ENCODE measurements at places on chromosomes 1 and 21.

GRCh38 chr1:42385283-42385682 lies 4.7 kb downstream of the RIMKLA start:
- no peak for DNase-seq

- no peak for DNase-seq
Observed at GRCh38 chr1:54738244-54738643, 22.6 kb downstream of the TTC4 start.

GRCh38 chr1:43834280-43835081 lies 99.1 kb upstream of the ARTN start:
- peak; percentile 100 for DNase-seq

DNA sequence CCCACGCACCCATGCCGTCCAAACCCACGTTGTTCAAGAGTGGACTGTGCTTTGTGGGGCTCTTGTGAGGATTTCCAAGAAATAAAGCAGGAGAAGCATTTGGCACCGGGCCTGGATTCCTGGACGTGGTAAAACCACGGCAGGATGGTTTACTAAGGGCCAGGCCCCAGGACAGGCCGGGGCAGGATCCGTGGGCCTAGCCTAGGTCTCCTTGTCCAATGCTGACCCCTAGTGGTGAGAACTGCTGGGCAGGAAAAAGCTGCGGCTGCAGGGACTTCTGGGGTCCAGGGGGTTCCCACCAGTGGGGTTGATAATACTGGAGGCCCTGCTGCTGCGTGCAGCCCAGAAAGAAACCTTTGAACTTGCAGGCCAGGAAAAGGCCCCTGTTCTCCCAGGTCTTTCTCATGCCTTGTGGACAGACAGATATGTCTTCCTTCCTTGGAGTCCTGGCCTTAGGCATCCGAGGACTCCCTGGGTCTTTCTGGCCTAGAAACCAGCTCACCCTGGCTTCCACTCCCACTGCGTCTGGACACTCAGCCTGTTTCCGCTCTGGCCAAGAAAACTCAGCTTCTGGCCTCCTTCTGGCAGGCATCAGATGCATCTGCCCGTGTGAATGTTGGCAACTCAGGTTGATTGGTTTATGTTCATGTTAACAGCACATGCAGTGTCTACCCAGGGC lies 106.9 kb upstream of the TMEM51 start:
- DNase-seq: peak; percentile 63

DNA sequence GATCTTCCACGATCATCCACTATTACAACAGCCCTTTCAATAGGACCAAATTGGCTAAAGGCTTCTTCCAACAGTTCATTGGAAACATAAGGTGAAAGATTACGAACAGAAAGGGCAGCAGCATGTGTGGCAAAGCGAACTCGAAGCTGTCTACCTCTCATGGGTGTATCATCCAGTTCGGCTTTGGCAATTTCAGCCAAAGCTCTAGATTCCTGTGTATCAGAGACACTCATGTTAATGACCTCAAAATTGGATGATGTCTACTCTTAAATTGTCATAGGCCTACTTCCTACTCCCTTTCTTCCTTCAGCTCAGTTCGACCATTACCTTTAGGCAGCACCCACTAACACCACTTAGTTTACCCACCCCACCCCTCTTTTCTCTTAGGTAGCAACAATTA lies 2.2 kb downstream of the SFPQ start:
- no peak for DNase-seq

GRCh38 chr1:222974496-222974895 lies 159.7 kb downstream of the DISP1 start:
- peak; percentile 66 for DNase-seq

DNA sequence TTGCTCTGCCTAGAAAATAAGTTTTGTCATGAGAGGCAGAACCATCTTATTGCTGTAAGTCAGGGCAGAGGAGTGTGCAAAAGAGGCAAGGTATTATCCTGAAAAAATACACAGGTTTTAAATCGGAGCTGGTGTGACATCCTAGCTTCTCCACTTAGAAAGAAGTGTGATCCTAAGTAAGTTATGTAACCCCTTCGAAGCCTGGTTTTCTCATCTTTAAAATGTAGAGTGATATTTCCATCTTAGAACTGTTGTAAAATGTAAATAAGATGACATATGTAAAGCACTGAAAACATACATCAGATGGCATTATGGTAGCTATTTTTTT lies 65.1 kb downstream of the IER5 start:
- DNase-seq: no peak

GRCh38 chr1:237664348-237664747 lies 226.4 kb downstream of the ZP4 start:
- DNase-seq: no peak

GRCh38 chr1:88746916-88747315 lies 62.8 kb downstream of the PKN2 start:
- DNase-seq: no peak

- DNase-seq: no peak
Observed at GRCh38 chr1:159012495-159012894, 2.8 kb downstream of the IFI16 start.

GRCh38 chr1:172764378-172764777 lies 105.5 kb downstream of the FASLG start:
- no peak for DNase-seq

- DNase-seq: no peak
Observed at GRCh38 chr1:193763266-193763665, 576.9 kb upstream of the B3GALT2 start.

DNA sequence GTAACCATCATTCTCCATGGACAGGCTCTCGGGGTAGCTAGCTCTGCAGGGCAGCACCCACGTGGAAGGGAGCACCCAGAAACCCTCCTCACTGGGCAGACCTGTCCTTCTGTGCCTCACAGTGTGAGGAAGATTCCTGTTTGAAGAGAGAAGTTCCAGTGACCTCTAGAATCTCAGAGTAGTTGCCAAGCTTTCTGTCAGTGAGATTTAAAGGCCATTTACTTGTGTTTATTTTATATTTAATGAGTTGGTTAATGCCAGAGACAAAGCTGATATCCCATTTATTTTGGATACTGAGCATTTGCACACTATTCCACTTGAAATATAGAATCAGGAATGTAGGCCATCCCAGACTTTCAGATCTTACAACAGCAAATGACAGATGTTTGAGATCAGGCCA lies 28.7 kb downstream of the MTARC1 start:
- DNase-seq: no peak

- DNase-seq: no peak
Observed at GRCh38 chr1:33828654-33829053, 35.2 kb upstream of the HMGB4 start.

- no peak for DNase-seq
Observed at GRCh38 chr1:158930504-158930903, 848 bp upstream of the PYHIN1 start.

DNA sequence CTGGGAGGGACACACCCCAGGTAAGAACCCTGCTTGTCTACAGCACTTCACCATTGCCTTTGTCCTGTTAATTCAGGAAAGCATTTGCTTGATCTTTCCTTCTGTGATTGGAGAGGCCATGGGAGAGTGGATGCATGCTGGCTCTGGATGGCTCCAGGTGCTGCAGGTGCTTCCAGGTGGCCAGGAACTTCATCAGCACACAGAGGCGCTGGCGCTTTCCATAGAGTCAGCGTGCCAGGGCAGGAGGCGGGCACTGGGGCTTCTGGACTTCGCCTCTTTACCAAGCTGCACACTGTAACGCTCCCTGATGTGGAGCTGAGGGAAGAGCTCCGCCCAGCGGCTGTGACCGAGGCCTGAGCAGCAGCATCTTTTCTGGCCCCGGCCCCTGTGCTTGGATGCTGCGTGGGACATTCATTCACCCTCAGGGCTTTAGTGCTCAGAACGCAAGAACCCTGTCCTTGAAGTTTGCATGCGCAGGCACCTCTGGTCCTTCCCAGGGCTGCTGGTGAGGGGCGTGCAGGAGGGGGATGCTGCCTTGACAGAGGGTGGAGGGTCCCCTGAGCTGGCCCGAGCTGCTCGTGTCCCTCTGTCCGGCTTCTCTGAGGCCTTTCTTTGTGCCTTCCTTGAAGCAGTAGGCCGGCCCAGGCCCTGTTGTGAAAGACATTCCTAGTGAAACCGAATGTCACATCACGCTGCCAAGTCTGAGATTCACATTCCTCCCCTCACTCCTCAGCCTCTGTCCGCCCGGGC lies 1.6 kb upstream of the MX2 start:
- DNase-seq: no peak

DNA sequence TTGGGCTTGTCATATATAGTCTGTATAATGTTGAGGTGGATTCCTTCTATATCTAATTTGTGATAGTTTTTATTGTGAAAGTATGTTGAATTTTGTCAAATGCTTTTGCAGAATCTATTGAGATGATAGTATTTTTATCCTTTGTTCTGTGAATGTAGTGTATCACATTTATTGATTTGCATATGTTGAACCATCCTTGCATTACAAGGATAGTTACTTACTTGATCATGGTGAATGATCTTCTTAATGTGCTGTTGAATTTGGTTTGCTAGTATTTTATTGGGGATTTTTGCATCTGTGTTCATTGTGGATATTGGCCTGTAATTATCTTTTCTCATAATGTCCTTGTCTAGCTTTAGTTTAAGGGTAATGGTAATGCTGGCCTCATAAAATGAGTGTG lies 8.3 kb downstream of the FGGY start:
- DNase-seq: no peak

DNA sequence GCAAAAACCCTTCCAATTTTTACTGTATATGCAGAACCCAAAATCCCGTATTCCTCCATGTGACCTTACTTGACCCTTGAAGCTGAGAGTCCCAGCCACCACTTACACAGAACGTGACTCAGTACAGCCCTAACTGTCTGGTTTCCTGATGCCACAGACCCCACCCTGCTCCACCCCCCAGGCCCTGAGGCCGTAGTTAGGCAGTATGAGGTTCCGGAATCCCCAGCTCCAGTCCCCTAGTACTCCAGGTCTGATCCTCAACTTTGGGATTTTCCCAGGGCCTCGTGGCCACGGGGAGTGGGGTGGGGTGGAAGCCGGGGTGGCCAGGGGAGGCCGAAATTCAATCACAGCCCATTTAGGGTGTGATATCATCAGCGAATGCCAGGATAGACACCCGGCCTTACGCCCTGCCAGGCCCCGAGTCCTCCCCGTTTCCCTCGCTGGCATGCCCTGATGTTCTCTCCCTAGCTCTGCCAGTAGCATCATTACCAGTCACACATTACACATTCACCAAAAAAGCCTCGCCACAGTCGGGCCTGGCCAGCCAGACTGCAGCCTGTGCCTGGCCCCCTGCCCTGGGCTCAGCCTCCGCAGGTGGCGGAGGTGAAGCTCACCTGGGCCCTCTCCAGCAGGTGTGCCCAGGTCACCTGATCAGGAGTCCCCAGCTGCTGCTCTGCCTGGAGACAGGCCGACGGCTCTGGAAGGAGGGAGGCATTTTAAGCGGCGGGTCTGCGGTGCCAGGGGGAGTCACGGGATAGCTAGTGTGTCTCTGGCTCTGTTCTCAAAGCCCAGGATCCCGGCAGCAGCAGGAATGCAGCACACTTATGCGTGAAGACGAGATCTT lies 70.8 kb downstream of the SCCPDH start:
- no peak for DNase-seq

DNA sequence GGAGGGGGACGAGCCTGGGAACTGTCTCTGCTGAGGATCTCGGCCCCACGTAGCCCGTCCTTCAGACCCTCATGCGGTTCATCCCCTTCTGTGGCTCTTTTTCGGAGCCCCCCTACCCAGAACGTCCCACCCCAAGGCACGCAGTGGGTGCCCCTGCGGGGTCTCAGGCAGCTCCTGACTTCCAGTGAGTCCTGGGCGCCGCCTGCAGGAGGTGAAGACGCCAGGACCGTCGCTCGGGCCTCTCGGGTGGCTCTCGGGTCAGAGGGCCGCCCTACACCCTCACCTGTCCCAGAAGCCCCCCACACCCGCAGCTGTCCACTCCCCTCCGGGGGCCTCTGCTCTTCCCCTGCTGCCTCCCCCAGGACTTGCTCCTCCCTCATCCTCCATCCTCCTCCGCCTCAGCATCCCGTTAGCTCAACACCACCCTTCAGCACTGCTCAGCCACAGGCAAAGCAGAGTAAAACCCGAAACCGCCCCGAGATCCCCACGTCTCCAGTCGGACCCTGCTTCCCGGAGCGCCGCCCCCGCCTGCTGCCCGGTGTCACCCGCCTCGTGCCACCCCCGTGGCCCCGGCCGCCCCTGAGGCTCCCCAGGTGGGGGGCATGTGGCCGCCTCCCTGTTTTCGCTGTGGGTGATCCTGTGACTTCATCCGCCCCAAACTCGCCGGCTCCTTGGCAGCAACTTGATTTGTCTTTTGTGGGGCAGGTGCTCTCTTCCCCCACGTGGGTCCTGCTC lies 13.3 kb upstream of the POFUT2 start:
- DNase-seq: no peak

GRCh38 chr1:91916811-91917460 lies 31.0 kb upstream of the TGFBR3 start:
- no peak for DNase-seq

GRCh38 chr21:33112151-33112550 lies 42.2 kb downstream of the OLIG1 start:
- DNase-seq: no peak

DNA sequence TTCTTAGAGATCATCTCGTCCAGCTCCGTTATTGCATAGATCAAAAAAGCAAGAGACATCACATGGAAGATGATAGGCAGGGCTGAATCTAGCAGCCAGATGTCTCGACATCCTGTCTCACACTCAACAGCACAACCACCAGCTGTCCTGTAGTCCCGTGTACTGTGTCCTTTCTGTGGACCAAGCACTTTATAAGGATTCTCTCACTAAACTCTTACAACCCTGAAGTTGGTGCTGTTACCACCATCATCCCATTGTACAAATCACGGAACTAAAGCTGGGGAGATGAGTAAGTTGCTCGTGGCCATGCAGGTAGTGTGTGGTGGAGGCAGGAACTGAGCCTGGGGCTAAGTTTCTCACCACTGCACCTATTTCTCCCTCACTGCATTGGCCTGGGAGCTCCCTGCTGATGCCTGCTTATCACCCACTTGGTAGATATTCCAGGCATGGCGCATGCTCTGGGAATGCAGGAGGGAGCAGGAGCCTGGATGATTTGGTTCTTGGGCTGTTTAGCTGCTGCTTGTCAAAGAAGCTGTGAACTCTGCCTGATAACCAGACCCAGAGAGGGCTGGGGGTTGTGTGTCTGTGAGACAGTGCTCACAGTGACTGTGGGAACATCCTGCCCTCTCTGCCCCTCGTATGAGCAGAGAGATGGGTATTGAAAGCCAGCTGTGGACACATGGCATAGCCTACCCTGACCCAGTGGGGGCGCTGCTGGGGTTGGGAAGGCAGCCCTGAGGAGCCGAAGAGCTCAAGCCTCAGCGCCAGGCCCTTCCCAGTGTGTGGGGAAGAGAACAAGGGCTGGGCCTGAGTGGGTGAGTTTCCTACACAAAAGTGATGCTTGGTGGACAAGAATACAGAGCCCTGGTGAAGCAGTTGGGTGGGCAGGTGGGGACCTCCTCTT lies 13.6 kb downstream of the PPFIA4 start:
- no peak for DNase-seq

GRCh38 chr1:228438266-228438665 lies 21.6 kb upstream of the TRIM17 start:
- no peak for DNase-seq

- no peak for DNase-seq
Observed at GRCh38 chr1:98979463-98979862, 25.2 kb downstream of the PLPPR5 start.

DNA sequence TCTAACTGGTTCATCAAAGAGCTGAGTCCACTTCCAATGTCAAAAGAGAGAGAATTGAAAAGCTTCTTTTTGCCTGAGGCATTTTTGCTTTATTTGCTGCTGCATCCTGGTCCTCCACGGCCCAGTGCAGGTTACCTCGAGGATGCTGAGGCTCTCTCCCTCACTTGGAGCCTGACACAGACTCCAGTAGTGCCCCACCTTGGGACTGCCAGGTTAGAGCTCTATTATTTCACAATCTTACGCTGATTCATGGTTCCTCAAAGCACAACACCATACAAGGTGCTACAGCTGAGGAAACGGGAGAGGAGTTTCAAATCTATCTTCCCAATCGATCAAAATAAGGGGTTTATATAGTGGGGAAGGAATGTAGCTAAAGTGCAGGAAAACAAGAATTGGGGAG lies 13.6 kb upstream of the PLPPR4 start:
- DNase-seq: no peak

Data from RCC 7860 (cell line).